Stimulated activated CD4-positive, alpha-beta T cell treated with anti-CD3 and anti-CD28 coated beads, Interleukin-1b, Interleukin-23, amount 100 ng/mL, for 1 hour (primary cell): ENCODE measurements at places on chromosomes 5 and 9.

DNA sequence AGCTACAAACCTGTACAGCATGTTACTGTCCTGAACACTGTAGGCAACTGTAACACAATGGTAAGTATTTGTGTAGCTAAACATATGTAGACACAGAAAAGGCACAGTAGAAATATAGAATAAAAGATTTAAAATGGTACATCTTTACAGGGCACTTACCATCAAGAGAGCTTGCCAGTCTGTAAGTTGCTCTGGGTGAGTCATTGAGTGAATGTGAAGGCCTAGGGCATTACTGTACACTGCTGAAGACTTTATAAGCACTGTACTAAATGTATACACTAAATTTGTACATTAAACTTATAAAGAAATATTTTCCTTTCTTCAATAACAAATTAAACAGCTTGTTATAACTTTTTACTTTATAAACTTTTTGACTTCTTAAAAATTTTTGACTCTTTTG, 20.5 kb downstream of the ADRB2 start:
- DNase-seq: no peak

GRCh38 chr5:60018091-60018490, 124.6 kb upstream of the PDE4D start:
- no peak for DNase-seq

DNA sequence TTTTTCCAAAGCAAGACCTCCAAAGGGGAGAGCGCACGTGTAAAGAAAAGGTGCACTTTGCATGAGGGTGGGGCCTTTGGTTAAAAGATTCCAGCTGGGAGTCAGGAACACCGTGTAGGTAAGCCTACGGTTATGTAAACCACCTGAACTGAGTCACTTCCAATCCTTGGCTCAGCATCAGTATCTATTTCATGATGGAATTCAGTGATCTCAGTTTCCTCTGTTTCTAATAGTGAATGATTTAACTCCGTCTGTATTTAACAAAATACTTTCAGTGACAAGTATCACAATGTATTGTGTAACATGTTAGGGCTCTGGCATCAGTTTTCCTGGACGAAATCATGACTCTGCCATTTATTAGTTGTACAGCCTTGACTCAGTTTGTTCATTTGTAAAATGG, 1.3 kb upstream of the SVEP1 start:
- no peak for DNase-seq

- no peak for DNase-seq
These were observed 31.5 kb downstream of the HRH2 start for GRCh38 chr5:175689147-175689991.

GRCh38 chr9:131446276-131446675, 52.4 kb downstream of the PRRC2B start:
- no peak for DNase-seq

DNA sequence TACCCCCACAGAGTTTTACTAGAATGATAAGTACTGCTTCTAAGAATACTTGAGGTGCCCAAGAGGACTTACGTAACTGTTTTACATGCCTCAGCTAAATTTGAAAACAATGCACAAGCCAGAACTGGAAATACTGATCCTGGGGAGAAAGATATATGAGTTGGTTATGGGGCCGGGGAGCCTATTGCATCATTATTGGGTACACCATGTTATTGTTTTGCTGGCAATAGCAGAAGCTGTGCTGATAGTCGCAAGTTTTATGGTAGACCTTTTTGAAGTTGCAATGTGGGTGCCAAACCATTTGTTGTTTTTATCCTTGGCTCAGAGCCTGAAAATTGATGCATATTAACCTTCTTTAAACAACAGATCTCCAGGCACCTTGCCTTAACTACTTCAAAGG, 108.4 kb upstream of the DHFR start:
- DNase-seq: no peak

GRCh38 chr5:14286574-14287421, 143.7 kb downstream of the TRIO start:
- no peak for DNase-seq

- no peak for DNase-seq
These were observed 9.2 kb downstream of the LHX2 start for GRCh38 chr9:124020520-124021384.

DNA sequence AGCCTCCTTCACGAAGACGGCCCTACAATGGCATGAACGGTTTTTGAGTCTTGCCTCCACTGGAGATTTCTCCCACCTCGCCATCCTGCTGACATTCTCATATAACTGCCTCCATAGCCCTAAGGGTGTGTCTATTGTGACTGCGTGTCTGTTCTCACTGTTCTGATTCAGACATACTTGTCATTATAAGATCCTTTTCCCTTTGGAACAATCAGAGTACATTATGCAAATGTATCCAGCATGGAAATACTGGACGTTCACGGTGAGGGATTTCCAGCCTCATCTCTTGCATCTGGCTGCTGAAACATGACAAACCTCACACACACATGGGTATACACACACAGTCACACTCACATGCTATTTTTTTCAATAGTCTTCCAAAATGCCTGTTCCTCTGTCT, 402.1 kb downstream of the DIRAS2 start:
- DNase-seq: no peak

- DNase-seq: no peak
These were observed 1526.4 kb upstream of the NUDT12 start for GRCh38 chr5:105088961-105089360.

GRCh38 chr9:127886401-127886972, 9.0 kb upstream of the AK1 start:
- no peak for DNase-seq

DNA sequence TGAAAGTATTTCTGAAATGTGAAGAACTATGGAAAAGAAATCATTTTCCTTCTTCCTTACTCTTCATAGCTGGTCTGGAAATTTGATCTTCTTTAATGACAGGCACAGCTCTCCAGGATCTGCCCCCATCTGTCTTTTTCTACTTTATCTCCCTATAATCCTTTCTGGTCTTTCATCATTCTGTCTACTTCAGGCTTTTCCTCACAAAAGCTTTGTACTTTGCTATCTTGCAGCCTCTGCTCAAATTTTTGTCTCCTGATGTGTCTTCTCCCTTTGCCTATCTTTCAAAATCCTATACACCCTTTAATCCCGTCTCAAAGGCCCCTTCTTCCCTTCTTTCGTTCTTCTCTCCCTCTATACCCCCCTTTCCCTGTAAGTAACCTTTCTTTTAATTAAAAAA, 114.9 kb upstream of the ATP10B start:
- no peak for DNase-seq

GRCh38 chr5:181190711-181191525, 14.1 kb downstream of the TRIM7 start:
- no peak for DNase-seq

DNA sequence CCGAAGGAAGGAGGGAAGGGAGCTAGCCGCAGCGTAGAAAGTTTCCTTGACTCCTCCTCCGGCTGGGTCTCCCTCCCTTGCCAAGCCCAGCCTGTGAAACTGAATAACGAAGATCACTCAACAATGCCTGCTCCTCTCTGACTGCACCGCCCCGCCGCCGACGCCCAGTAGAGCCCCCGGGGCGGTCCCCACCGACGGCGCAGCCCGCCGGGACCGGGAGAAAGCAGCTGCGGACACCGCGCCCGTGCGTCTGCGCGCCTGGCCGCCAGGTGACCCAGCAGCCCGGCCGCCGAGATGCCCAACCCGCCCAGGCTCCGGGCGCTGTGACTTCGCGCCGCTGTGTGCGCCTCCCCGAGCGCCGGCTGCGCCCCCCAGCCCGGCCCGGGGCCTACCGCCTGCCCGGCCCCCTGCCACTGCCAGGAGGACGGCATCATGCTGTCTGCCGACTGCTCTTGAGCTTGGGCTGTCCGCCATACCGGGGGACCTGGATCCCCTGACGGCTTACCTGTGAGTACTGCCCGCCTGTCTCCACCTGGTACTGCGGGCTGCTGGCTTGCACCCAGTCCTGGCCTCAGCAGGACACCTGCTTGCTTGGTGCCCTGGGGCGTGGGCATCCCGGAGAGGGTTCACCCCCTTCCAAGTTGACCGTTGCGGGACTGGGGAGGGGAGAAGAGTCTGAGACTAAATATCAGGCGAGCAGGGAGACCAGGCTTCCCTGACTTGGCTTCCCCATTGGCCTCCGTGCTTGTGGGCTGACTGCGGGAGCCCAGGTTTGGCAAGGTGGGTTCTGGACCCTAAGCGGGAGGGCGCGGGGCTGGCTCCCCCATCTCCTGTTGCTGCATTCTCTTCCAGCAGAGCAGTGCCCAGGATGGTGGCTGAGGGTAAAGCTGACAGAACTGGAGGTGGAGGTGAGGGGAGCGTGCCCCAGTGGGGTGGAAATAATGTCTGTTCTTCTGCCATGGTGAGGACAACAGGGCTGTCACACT, 26.2 kb upstream of the SPTLC1 start:
- no peak for DNase-seq

- DNase-seq: no peak
These were observed 151.5 kb downstream of the SLC12A2 start for GRCh38 chr5:128234928-128235641.

GRCh38 chr5:80590766-80591165, 20.7 kb upstream of the ANKRD34B start:
- no peak for DNase-seq

- no peak for DNase-seq
These were observed 113.8 kb upstream of the SPATA31D4 start for GRCh38 chr9:81814401-81814793.

DNA sequence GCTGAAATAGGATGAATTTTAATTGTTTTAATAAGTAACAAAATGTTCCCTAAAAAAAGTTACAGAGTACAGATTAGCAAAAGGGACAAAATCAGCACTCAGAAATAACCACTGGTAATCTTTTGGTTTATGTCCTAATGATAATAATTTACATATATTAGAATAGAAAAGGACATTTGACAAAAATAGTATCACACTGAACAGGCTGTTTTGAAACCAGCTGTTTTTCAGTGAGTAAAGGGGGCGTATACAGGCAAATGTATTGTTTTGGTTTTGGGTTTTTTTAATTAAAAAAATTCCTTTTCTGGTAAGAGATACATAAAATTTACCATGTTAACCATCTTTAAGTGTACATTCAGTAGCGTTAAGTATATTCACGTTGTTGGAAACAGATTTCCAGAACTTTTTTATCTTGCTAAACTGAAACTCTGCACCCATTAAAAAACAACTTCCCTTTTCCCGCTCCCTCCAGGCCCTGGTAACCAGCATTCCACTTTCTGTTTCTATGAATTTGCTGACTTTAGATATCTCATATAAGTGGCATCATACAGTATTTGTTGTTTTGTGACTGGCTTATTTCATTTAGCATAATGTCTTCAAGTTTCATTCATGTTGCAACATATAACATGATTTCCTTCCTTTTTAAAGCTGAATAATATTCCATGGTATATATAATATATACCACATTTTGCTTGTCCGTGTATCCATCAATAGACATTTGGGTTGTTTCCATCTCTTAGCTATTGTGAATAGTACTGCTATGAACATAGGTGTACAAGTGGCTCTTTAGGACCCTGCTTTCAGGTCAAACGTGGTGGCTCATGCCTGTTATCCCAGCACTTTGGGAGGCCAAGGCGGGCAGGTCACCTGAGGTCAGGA, 20.6 kb upstream of the LARP1 start:
- DNase-seq: no peak

DNA sequence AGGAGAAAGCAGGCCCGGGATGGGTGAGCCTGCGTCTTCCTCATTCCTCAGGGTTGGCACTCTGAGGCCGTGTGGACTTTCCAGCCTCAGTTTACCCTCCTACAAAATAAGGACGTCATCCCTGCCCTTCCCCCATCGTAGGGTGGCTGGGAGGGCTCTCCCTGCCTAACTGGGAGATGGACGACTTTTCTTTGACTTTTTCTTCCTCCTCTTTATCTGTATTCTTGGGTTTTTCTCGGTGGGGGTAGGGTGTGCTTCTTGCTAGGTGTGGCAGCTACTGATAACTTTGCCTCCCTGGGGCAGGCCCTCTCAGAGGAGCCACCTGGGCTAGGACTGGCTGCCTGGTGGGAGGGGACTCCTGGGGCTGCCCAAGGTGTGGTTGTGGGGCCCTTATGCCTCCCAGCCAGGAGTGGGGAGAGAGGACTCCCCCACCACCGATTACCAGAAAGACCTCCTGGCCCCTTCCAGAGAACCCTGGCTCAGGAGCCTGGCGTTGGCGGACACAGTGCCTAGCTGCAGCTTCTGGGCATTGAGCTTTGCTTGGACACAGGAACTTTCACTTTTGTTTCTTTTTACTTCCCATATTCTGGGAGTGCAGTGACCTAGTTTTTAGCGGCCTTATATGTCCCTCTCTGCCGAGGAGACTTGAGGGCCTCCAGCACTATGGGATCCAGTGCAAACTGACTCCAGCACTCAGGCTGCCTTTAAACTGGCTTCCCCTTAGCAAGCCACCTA, 6.1 kb downstream of the GLIPR2 start:
- DNase-seq: no peak

- DNase-seq: peak; percentile 0
These were observed 69.4 kb downstream of the MSX2 start for GRCh38 chr5:174793684-174794328.

GRCh38 chr5:133750356-133750755, 138.0 kb upstream of the FSTL4 start:
- no peak for DNase-seq

DNA sequence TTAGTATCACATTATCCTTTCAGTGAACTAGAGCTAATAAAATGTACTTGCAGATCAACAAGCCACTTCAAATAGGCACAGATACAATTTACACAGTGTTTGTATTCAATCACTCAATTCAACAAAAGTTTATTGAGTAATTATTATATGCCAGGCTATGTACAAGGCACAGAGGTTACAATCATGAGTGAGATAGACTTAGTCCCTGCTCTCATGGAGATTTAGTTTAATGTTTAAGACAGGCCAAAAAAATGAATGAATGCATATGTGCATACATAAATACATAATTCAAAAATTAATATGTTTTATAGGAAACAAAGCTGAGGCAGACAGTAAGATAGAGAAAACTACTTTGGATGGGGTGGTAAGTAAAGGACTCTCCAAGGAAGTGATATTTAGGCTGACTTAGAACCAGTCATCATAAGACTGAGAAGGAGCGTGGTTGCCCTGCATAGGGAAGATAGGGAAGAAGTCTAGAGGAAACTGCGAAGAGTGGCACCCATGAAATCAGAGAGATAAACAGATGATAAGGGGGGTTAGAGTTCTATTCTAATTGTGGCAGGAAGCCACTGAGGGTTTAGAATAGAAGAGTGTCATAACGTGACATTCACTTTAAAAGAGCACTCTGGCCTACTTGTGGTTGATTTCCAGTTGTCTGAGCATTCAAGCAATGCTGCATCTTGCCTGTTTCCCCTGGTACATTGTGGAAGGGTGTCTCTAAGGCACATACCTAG, 49.7 kb upstream of the GRAMD2B start:
- no peak for DNase-seq

- no peak for DNase-seq
These were observed 8.7 kb downstream of the C1QTNF2 start for GRCh38 chr5:160361624-160362228.
